Stimulated activated CD8-positive, alpha-beta memory T cell treated with anti-CD3 and anti-CD28 coated beads, Interleukin-7, amount 100 ng/mL, for 1 hour (primary cell): ENCODE measurements at places on chromosomes 12 and 14.

- no peak for DNase-seq
Observed at GRCh38 chr14:90681929-90682328, 134.3 kb downstream of the TTC7B start.

GRCh38 chr12:122835750-122836026 lies 431 bp downstream of the HIP1R start:
- no peak for DNase-seq

GRCh38 chr12:107320929-107321631 lies 227.7 kb upstream of the CRY1 start:
- DNase-seq, result no peak

DNA sequence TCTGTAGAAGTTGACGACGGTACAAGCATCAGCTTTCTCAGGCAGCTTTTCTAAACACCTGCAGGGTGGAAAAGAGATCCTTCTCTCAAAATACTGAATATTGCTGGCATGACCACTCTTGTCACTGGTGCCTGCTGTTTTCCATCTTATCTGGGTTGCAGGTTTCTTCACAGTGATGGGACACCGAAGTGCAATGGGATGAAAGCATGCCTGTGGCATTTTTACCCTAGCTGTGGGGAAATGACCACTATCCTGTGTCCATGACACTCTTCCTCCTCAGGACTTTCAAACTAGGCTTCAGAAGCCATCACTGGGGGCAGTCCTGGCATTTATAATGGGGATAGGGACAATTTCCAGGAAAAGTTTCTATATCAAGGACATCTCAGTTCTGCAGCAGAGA lies 98.5 kb downstream of the ETV6 start:
- no peak for DNase-seq

- no peak for DNase-seq
Observed at GRCh38 chr12:71162832-71163763, 5.3 kb upstream of the TSPAN8 start.

DNA sequence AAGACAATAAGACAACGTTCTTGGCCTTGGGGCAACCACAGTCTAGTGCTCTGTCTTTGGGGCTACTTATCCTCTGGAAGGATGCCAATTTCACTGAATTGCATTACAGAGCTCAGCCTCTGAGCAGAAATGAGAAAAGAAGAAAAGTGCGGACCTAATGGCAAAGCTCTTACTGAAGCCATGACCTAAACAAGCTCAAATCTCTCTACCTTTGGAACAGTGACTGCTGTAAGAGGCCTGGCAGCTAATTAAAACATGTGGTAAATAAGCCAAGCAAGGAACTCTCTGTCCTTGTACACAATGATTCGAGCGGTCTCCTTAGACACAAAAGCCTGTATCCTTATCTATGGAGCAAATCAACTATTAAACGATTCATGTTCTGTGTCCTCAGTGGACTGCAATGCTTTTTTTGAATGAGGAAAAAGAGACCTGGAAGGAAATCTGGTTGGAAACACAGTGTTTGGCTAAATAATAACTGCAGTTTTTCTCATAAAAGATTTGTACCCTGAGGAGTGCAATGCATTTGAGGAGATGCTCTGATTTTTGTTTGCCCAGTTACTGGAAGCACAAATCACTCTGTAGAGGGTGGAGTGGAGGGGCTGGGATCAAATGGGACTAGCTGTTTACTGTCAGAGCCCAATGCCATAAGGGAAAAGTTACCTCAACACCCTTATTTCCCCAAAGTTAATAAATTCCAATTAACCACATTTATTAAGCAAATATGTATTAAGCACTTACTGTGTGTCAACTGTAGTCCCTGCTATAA lies 113.9 kb downstream of the NDUFA12 start:
- DNase-seq, result no peak

DNA sequence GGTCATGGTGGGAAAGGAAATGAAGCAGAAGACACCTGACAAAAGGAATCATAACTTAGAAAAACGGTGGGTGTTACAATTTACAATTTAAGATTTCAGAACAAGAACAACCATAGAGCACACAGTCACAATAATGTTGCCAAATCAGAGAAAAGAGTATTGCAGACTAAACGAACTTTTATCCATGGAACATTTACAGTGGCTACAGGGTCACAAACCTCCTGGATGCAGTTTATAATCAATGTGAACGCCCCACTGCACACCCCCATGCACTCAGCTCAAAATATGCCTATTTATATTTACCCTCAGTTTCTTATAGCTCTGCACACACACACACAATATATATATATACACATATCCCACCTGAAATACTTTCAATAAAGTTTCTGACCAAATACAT lies 8.0 kb downstream of the KRR1 start:
- no peak for DNase-seq

DNA sequence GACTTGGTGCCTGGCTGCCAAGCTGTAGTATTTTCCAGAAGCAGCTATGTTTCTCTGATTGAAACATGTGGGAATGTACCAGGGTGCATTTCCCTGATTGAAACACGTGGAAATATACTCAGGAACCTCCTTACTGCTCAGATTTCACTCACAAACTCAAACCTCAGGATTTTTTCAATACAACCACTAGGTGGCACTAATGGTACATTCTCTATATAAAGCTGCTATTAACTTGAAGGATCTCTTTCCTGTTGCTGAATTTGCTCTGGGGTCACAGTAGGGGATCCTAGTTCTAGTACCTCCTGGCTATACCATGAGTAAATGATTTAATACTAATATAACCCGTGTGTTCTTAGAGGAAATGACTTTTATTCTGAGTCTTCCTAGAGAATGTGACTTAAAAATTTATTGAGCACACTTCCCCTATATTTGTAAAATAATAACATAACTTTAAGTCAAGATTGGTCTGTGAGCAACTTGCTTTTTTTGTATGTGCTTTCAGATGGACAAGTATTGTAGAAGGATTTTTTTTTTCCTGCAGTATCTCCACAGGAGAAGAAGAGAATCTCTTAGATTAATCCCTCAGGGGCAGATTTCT lies 173.8 kb upstream of the MIS18BP1 start:
- DNase-seq, result no peak

- no peak for DNase-seq
Observed at GRCh38 chr12:46332260-46332659, 40.3 kb downstream of the SLC38A2 start.

GRCh38 chr12:15037091-15037687 lies 64.3 kb downstream of the PDE6H start:
- DNase-seq, result no peak

- no peak for DNase-seq
Observed at GRCh38 chr14:83940253-83940652, 1589.7 kb upstream of the FLRT2 start.

DNA sequence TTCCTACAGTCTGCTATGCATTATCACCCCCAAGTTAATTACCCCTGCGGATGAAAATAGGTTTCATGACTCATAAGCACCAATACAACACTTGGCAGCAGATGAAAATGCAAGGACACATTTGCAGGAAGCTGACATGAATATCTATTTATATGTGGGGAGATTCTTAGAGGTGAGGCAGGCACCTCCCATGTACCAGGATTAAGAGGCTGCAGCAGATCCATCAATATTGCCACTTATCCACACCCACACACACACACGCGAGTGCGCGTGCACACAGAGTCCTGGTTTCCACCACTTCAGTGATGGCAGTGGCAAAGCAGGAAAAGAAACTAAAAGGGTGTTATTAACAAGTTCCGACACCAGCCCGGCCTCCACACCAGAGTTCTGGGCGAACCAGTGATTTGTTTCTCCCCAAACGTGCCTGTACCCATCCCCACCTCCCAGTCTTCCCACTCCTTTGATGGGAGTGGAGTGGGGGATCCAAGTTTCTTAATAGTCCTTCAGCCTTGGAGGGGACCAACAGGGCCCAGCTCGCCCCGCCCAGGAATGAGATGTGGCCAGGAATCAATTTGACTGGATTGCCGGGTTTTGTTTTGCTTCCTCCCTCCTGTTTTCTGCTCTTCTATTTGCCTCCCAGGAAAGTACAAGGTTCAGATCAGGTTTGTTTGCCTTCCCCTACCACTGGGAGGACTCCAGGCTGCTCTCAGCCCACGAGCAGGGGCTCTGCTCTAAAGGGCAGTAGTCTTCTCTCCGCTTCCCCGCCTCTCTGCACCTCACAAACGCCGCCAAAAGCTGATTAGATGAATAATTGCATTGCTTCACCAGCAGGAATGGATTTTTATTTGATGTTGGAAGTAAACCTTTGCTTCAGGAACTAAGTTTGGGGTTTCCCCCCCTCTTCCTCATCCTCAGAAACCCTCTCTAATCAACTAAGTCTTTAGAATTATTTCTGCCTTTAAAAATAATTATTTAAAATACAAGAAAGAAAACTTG lies 5.2 kb downstream of the IRF2BPL start:
- no peak for DNase-seq

DNA sequence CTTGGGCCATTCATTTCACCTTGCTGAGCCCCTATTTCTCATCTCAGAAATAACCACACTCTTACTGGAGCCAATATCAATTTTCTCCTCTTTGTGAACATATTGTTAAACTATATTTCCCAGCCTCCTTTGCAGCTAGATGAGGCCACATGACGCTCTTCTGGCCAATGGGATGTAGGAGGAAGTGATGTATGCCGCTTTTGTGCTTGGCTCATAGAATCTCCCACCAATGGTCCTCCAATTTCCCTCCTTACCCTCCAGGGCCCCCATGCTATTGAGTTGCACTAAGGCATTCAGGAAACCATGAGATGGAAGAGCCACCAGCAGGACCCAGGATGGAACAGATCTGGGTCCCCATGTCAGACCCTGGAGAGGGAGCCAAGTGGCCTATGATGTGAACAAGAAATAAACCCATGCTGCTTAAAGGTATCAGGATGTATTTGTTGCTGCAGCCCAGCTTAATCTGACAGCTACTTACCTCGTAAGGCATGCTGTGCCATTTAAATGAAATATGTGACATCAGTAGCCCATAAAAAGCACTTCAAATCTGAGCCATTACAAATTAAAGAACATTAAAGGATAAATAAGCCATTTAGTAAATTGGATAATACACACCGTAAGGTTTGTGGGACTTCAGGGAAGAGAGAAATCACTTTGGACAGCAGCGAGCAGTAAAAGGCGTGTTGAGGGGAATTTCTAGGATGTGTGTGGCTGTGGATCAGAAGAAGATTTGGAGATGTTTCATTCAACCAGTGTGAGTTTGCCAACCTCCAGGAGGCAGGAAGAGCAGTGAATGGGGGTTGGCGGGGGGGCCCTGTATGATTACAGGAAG lies 24.4 kb upstream of the BDKRB2 start:
- DNase-seq, result no peak

GRCh38 chr12:47652521-47653234 lies 53.2 kb downstream of the RPAP3 start:
- DNase-seq, result no peak

GRCh38 chr14:94011795-94012194 lies 14.3 kb upstream of the OTUB2 start:
- no peak for DNase-seq
